DMS79 (cell line): ENCODE measurements at places on chromosomes 12 and 14.

DNA sequence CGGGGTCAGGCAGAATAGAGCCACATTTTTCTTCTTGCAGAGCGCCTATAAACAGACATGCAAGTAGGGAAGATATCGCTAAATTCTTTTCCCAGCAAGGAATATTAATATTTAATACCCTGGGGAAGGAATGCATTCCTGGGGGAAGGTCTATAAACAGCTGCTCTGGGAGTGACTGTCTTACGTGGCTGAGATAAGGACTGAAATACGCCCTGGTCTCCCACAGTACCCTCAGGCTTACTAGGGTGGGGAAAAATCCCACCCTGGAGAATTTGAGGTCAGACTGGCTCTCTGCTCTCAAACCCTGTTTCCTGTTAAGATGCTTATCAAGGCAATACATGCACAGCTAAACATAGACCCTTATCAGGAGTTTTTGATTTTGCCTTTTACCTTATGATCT lies 262.3 kb downstream of the CEP128 start:
- no peak for DNase-seq

- DNase-seq, result no peak
Measured at GRCh38 chr12:120971299-120972180, 6.8 kb upstream of the HNF1A start.

GRCh38 chr14:99986396-99986795 lies 78.8 kb upstream of the EVL start:
- no peak for DNase-seq

- no peak for DNase-seq
Measured at GRCh38 chr12:71565535-71565934, 98.1 kb downstream of the ZFC3H1 start.

DNA sequence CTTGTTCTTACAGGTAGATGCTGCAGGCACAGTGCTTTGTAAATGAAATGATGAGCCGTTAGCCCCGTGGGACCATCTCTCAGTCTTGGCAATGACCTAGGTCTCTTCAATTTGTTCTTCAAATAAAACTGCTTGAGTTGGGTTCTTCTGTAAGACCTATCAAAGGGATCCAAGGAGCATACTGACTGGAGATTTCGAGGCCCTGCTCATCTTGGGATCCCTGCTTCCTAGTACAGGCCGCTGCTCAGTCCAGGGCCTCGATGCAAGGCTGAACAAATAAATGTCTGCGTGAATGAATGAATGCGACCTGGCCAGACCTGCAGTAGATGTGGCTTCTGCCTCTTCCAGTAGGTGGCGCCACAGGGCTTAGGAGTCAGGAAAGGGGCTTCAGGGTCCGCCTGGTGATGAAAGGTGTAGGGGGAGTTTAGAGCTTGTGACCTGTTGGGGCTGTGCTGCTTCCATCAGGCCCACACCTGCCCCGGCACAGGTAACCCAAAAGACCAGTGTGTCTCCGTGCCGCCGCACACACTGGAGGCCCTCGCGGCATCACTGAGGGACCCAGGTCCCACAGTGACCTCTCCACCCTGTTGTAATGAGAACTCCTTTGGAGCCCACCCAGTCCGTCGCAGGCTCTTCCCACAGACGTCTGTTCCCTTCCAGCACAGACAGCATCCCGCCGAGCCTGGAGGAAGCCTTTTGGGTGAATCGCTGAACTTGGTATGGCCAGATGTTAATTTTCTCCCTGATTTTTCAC lies 4.4 kb downstream of the CACNA1C start:
- peak; percentile 5 for DNase-seq

DNA sequence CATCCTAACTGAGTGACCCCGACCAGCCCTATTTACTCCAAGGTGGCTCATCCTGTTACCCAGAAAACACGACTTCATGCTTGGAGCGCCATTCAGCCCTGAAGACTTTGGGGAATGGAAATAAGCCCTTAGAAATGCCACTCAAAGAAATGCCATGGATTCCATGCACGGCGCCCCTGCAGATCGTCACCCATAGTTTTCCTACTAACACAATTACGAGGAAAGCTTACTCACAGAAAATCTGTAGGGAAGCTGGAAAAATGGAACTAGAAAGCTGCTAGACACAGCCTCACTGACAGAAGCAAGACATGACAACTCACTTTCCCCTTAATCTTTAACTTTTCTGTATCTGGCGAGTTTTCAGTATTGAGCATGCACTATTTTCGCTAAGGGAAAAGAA lies 19.5 kb downstream of the NUAK1 start:
- DNase-seq, result no peak

GRCh38 chr12:20369305-20370013 lies 1.1 kb downstream of the PDE3A start:
- no peak for DNase-seq

DNA sequence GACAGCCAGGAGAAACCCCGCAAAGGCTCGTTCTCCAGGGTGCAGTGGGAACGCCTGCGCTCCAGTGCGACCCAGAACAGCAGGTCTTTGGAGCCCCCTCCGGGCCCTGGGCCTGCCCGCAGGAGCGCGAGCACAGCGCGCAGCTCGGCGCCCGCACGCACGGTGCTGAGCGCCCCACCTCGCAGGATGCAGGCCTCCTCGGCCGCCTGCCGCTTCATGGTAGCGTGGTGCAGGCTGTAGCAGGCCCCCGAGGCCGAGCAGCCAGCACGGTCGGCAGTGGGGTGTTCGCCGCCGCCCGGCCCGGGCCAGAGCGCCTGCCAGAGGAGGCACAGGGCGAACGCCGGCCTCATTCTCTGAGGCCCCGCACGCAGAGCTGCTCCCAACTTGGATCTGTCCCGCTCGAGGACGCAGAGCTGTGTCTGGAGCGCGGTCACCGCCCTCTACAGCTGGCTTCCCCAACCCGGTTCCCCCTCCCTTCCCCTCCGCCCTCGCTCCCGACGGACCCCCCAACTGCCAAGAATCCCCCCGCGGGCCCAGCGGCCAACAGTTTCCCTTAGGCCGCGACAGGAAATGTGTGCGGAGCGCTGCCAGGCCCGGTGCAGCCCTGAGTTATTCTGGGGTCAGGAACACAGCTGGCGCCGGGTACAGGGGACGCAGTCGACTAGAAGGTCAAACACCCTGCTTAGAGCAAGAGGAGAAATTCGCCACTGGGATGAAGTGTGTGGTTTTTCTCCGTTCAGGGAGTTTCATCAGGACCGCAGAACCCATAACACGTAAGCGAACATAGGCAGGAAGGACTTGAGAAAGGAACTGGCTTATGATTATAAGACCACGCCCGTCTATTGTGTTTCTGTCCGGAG lies at the start of gene CLEC14A:
Gene CLEC14A, minus strand, starts transcription at position 421 of the 860 bp plus-strand sequence. Its CDS starts 71 bp downstream, at position 350.
- no peak for DNase-seq

DNA sequence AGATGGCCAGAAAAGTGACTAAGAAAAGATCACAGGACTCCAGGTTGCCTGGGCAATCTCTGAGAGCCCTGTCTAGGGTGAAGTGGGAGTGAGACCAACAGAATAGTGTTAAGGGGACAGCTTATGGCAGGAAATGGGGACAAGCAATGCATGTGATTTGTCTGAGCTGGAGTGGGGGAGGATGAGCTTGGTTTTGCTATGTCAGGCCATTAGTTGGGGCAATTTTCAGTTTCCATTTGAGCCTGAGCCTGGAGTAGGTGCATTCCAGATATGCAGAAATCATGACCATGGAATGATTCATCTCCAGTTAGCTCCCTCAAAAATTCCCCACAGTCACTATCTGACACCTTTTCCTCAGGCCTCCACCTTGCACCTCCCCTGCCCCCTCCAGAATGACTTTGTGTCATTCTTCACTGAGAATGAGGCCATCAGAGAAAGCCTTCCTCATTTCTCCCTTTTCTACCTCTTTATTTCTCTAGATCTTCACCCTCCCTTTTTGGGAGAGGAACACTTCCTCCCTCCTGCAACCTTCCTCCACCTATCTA lies 150.9 kb upstream of the PLEKHG7 start:
- no peak for DNase-seq

- DNase-seq, result no peak
Measured at GRCh38 chr12:106954462-106955376, 988 bp upstream of the TMEM263 start.

GRCh38 chr12:106133136-106134087 lies 5.3 kb downstream of the NUAK1 start:
- DNase-seq, result no peak

DNA sequence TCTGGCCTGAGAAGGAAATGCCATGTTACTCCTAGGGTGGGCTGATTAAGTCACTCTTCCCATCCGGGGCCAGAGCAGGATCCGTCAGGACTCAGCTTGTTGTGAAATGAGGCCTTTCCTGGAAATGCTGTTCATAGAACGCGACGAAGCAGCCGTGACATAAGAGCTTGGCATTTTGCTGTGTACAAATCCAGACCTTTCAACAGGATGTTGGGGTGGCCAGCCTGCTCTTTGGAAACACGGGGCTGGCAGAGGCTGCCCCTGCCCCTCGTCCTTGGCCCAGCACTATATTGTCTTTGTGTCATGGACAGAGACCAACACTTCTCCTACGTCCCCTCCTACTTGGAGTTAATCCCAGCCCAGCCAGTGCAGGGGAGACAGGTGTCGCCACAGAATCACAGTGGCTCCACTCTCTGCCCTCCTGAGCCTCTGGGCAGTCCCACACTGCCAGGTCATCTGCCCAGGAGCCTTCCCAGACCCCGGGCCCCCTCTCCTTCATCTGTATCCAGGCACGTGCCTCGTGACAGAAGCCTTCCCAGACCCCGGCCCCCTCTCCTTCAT lies 18.6 kb upstream of the EIF5 start:
- DNase-seq, result no peak

GRCh38 chr14:71261206-71261605 lies 353.9 kb downstream of the PCNX1 start:
- no peak for DNase-seq

DNA sequence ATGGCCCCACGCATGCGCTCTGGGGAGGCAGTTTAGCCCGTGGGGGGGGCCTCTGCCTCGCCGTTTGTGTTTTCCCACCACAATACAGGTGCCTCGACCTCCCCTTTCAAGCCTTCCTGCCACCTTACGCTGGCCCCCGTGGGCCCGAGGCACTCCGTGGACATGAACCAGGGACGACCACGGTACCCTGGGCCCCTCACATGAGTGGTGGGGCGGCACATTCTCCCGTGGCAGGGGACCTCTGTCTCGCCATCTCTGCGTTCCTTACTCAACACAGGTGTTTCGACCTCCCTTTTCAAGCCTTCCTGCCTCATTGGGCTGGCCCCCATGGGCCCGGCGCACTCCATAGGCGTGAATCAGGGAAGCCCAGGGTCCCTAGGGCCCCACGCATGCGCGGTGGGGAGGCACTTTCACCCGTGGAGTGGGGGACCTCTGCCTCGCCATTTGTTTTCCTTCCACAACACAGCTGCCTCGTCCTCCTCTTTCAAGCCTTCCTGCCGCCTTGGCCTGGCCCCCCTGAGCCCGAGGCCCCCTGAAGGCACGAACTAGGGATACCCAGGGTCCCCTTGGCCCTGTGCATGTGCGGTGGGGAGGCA lies 339.5 kb downstream of the ALG10 start:
- no peak for DNase-seq

GRCh38 chr12:59839514-59839913 lies 243.7 kb downstream of the SLC16A7 start:
- DNase-seq, result no peak

GRCh38 chr12:51590347-51591015 lies 552 bp upstream of the SCN8A start:
- peak; percentile 26 for DNase-seq

- no peak for DNase-seq
Measured at GRCh38 chr14:51334566-51334965, 94.5 kb downstream of the TMX1 start.

DNA sequence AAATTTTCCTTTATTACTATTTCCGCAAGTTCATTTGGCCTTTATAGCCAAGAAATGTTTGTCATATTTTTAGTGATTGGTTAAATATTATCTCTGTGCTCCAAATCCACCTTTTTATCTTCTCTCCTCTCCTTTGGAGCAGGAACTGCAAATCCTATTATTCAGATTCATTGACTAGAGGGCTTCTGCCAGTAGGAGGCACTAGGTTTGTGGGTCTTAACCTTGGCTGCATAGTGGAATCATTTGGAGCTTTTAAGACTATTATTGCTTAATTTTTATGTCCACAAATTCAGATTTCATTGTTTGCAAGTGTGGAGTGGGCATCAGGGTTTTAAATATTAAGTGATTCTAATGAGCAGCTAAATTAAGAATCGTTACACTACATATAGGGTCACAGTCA lies 75.3 kb upstream of the SYT10 start:
- no peak for DNase-seq

DNA sequence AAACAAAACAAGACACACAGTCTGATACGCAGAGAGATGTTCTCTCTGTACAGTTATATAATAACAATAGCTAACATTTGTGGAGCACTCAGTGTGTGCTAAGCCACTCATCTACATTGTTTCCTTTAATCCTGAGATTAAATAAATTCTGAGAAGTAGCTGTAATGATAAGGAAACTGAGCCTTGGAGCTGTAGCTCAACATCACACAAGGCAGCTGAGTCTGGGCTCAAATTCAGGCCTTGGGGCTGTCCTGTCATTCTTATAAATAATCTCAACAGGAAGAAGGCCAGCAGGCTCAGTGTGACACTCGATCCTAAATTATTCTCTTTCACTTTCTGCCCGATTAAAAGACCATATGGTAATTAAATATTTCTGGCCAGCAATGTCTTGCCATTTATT lies 24.5 kb downstream of the CDKN1B start:
- no peak for DNase-seq

GRCh38 chr12:64780531-64781279 lies 21.5 kb upstream of the GNS start:
- DNase-seq, result no peak

GRCh38 chr14:60315196-60315990 lies 66.4 kb downstream of the PPM1A start:
- no peak for DNase-seq

DNA sequence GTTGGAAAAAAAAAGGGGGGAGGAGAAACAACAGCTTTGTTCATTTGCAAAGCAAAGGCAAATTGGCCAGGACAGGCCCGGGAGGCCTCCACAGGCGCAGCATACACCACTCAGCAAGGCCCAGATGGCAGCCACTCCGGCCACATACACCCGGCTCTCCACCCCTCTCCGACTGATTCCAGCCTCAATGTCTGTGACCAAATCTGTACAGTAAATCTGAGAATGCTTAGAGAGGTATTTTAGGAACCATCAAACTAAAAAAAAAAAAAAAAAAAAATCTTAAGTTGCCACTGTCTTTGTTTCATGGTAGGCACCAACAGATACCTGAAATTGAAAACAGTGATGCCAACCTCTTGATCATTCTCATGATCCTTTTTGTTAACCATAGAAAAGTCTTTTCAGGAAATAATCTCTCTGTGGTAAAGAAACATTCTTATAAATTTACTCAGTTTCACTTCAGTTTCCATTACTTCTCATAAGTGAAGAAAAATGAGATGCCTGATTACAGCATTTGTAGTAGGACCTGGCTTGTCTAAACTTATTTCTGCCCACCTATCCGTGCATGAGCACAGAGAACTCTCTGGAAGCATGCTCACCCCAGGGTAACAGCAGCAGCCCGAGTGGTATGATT lies 20.2 kb downstream of the VPS37B start:
- no peak for DNase-seq

- DNase-seq, result no peak
Measured at GRCh38 chr14:54675236-54676128, 108.6 kb downstream of the SAMD4A start.

GRCh38 chr12:78698747-78699146 lies 165.8 kb upstream of the SYT1 start:
- no peak for DNase-seq
